Pericardium fibroblast (primary cell): ENCODE measurements at places on chromosomes 12 and 14. TPM values are rescaled to one million over a fixed set of nuclear protein-coding genes. Genes with fewer than 3 reads are reported as not detected.

Gene DENR
- total RNA-seq = 20.5 and 24.9 TPM in 2 replicates

Gene VCPKMT
- 5.0 and 5.3 TPM in 2 replicates for total RNA-seq

Gene SLC7A7
- 11.6 and 14.2 TPM in 2 replicates for total RNA-seq

Gene CLEC9A
- not detected in 2 replicates for total RNA-seq

Gene ZBTB25
- 3.5 and 5.0 TPM in 2 replicates for total RNA-seq

Gene MOK
- total RNA-seq = 15.4 and 24.7 TPM in 2 replicates

Gene GLIPR1L1
- total RNA-seq = not detected in 2 replicates

Gene MYH6
- total RNA-seq = not detected in 2 replicates

Gene NOS1
- total RNA-seq = not detected in 2 replicates

Gene GALNT16
- total RNA-seq = 1.1 and 3.7 TPM in 2 replicates

Gene MEG3
- 117 and 133 TPM in 2 replicates for total RNA-seq

Gene PTPRB
- 0.60 and 0.70 TPM in 2 replicates for total RNA-seq

Gene KRT5
- 0.82 TPM in 1 of 2 replicates, not detected in the other for total RNA-seq

Gene KERA
- total RNA-seq = not detected in 2 replicates
